ENCODE measurements at places on chromosomes 11 and 22.

DNA sequence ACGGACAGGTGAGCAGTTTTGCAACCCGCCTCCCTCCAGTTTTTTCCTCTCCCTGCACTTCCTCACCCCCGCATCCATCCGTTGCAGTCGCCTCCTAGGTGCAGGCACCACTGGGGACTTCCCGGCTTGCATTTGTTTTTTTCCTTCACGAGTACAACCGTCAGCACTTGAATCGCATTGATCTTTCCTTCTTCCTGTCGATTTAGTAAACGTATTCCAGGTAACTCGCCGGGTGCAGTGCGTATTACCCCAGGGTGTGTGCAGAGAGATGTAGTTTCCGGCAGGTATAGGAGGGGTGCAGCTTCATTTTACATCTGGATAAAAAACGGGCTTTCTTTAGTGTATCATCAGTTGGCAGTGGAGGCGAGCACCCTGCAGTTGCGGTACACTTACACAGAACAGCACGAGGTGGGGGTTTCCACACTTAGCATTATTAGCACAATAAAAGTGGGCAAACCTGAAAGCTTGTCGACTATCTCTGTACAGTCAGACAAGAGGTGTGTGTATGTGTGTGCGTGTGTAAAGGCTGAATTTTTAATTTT lies at the start of gene SORL1-AS1:
TSS of gene SORL1-AS1 (minus strand) at position 359 of the 542 bp plus-strand sequence.
- H3K4me1 ChIP-seq = peaks cover 29% of the 10 kb centered on the region
- H3K4me3 ChIP-seq = peak within 1 kb of the TSS; percentile 86
- no peaks in the 10 kb centered on the region for H3K27me3 ChIP-seq
- no peak for DNase-seq

DNA sequence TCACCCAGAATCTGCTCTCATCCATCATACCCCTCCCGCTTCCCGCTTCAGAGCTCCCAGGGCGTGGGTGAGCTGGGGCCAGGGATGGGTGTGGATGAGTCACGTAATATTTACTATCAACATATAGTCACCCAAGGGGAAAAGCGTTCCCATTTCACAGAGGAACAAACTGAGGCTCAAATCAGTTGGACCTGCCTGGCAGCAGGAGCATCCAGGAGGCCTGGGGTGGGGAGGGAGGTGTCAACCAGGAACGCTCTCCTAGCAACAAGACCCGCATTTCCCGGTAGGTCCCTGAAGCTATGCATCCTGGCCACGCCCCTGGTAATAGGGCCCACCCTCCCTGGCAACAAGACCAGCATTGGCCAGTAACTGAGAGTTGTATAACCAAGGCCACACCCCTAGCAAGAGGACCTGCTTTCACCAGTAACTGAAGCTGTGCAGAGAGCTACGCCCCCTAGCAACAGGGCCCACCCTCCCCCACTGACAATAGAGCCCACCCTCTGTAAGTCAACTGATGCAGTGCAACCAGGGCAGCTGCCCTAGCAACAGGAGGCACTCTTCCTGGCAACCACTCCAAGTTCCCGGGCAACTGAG lies 32.7 kb upstream of the TXNRD2 start:
- H3K36me3 ChIP-seq = peaks cover 17% of the 10 kb centered on the region
- no peak overlapping the region for H3K27ac ChIP-seq
- no peak overlapping the region for H3K4me3 ChIP-seq
- peak; percentile 92 for DNase-seq
- H3K4me1 ChIP-seq = peaks cover 2% of the 10 kb centered on the region

DNA sequence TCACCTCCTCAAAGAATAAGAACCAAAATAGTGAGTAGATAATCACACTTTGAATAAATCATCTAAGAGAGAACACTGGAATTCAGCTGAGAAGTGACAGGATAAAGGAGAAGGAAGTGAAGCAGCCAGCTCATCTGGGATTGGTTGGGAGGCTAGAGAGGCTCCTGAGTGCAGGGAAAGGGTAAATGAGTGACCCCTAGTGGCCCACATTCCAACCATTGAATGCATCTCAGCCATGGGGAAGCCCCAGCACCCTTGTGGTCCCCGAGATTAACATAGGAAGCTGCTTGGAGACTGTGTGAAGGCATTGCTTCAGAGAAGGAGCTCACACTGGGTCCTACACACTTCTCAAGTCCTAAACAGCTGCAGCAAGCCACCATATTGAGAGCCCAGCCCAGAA lies 82.3 kb downstream of the JRKL start:
- H3K4me1 ChIP-seq = no peaks in the 10 kb centered on the region
- H3K27ac ChIP-seq = no peak overlapping the region
- H3K4me3 ChIP-seq = no peak overlapping the region
- H3K36me3 ChIP-seq = no peaks in the 10 kb centered on the region

- H3K4me3 ChIP-seq = no peak overlapping the region
- H3K27ac ChIP-seq = no peak overlapping the region
- DNase-seq = no peak
These were observed 14.8 kb downstream of the CCND1 start for GRCh38 chr11:69655479-69656428.

DNA sequence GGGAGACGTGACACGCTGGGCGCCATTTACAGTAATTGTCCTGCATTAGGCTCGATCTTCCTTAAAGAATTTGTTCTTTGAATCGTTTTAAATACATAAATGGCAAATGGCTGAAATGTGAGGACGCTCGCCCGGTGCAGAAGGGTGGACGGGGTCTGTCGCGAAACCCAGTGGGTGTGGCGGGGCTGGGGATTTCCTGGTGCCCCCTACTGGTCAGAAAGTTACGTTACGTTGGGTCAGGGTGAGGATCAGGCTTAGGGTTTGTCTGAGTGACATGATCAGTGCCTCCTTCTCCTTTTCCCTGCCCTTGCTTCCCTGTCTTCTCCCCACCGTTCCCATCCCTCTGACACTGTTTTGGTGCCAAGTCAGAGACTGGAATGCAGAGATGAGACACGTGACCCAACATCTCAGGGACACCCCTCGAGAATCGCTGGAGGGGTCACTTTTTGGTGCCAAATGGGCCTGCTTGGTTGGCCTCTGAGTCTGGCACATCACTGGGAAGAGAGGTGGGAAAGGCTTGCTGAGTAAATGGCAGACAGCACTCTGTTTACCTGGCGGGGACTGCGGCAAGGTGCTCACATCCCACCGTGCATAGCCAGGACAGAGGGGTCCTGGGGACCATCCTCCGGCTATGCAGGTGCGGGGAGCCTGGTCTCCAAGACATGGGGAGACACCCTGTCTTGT lies 1107.6 kb downstream of the BRD1 start:
- DNase-seq = no peak
- no peak overlapping the region for H3K27ac ChIP-seq
- H3K36me3 ChIP-seq = no peaks in the 10 kb centered on the region

DNA sequence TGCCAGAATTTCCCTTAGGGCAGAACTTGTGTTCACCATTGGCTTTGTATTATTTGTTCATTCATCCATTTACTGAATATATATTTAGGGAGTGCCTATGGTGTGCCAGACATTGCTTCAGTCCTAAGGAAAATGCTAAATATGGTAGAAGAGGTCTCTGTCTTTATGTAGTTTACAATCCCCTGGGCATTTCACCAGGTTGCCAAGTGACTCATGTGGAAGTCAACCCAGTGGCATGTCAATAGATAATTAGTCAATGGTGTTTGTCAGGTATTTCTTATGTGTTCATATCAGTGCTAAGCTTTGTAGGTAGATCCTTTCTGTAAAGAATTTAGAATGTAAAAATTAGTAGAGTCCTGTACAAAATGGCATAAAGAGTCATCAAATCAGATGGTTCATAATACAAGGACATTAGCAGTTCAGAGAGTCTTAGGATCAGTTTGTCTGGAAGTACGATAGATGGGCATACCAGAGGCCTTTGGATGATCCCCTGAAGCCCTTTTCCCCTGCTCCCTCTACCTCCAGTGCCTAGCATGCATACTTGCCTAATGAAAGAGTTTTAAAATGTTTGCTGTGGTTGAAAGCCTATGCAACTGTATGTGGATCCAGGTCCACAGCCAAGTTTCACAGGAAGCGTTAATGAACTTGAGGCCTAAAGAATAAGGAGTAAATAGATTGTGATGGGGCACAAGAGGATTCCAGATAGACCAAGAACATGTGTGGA lies 58.5 kb upstream of the SESN3 start:
- H3K36me3 ChIP-seq = peaks cover 2% of the 10 kb centered on the region
- no peak overlapping the region for H3K4me3 ChIP-seq
- no peaks in the 10 kb centered on the region for H3K27me3 ChIP-seq
- no peak overlapping the region for H3K27ac ChIP-seq
- peaks cover 9% of the 10 kb centered on the region for H3K4me1 ChIP-seq
- DNase-seq = peak; percentile 59

- no peak for DNase-seq
- H3K27ac ChIP-seq = no peak overlapping the region
- H3K4me3 ChIP-seq = no peak overlapping the region
- H3K36me3 ChIP-seq = no peaks in the 10 kb centered on the region
- peaks cover 14% of the 10 kb centered on the region for H3K4me1 ChIP-seq
These were observed 36.5 kb downstream of the NECTIN1 start for GRCh38 chr11:119692540-119692820.

DNA sequence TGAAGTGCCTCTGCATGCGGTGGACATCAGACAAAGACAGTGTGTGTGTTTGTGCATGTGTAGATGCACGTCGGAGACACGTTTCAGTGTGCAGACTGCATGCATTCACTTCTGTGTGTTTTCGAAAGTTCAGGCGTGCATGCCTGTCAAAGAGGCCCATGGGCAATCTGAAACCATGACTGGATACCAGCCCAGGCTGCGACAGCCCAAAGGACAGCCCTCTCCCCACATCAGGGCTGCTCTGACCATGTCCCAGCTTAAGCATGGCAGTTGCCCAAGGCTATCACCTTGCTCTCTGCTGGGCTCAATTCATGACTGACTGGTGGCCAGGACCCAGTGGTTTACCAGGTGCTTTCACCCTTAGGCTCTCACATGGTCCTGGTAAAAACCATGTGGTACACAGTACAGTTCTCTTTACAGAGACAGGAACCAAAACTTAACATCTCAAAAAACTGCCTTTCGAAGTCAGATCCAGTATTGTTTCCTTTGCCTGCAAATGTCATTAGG lies 423.7 kb upstream of the CADM1 start:
- no peak overlapping the region for H3K27ac ChIP-seq
- no peaks in the 10 kb centered on the region for H3K27me3 ChIP-seq
- H3K4me3 ChIP-seq = no peak overlapping the region
- no peak for DNase-seq

- peaks cover 6% of the 10 kb centered on the region for H3K4me1 ChIP-seq
- H3K27ac ChIP-seq = no peak overlapping the region
- no peak for DNase-seq
- H3K36me3 ChIP-seq = no peaks in the 10 kb centered on the region
- H3K4me3 ChIP-seq = no peak overlapping the region
These were observed 927 bp downstream of the PRCP start for GRCh38 chr11:82899186-82899820.

DNA sequence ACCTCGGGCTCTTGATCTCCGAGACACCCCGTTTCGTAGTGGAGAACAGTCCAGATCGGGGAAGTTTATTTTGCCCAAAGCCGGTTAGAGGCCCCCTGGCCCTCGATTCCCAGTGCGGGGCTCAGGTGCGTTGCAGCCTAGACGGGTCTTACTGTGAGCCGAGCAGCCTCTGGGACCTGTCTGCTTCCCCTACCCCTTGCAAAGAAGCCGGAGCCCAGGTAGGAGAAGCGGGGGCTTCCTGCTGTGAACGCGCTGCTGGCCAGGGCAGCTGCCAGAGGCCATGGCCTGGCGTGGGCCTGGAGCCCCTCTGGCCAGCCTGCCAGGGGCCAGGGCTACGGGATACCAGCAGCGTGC lies 621 bp downstream of the TSPO start:
- peaks cover 12% of the 10 kb centered on the region for H3K4me1 ChIP-seq
- no peaks in the 10 kb centered on the region for H3K27me3 ChIP-seq
- DNase-seq = no peak
- no peak overlapping the region for H3K27ac ChIP-seq
- H3K4me3 ChIP-seq = no peak overlapping the region
- no peaks in the 10 kb centered on the region for H3K36me3 ChIP-seq

GRCh38 chr11:130581646-130582045 lies 133.2 kb downstream of the ADAMTS15 start:
- H3K4me1 ChIP-seq = peaks cover 14% of the 10 kb centered on the region
- H3K4me3 ChIP-seq = no peak overlapping the region
- no peaks in the 10 kb centered on the region for H3K36me3 ChIP-seq
- no peak overlapping the region for H3K27ac ChIP-seq

DNA sequence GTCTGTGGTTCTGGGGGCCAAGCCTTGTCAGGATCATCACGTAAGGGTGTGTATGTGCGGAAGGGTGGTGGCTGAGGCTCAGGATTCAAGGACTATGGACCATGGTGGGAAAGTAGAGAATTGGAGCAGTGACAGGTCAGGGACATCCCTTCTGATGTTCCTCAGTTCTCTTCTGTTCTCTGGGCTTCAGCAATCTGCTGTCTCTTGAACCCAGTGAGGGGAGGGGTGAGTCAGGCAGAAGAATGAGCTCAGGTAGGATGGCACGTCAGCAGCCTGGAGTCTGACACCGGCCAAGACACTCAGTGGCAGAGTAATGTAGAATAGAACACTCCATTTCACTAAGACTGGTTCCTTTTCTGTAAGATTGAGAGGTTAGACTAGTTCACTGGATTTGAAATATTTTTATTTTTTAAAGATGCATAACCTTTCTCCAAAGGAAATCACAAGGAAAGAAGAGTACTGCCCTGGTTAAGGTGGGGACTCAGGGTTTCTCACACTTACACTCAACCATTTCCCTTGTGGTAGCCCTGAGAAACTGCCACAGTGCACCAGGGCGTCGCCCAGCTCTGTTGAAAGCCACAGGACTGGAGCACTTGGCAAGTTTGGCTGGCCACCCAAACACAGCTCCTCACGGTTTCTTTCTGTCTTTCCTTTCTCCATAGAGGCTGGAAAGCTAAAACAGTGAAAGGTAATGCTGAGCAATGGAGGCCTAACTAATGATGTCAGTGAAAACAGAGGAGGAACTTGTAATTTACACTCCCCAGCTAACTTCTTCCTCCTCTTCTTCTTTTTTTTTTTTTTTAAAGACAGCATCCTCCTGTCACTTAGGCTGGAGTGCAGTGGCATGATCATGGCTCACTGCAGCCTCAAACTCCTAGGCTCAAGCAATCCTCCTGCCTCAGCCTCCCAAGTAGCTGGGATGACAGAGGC lies 23.1 kb upstream of the MICAL2 start:
- no peaks in the 10 kb centered on the region for H3K36me3 ChIP-seq
- peaks cover 33% of the 10 kb centered on the region for H3K4me1 ChIP-seq
- peak; percentile 77 for DNase-seq
- H3K4me3 ChIP-seq = no peak overlapping the region

GRCh38 chr11:128814856-128815705 lies 52.0 kb downstream of the KCNJ1 start:
- DNase-seq = peak; percentile 25
- no peaks in the 10 kb centered on the region for H3K27me3 ChIP-seq
- no peaks in the 10 kb centered on the region for H3K36me3 ChIP-seq
- peak overlapping the region; percentile 91 for H3K27ac ChIP-seq
- no peak overlapping the region for H3K4me3 ChIP-seq
- H3K4me1 ChIP-seq = peaks cover 8% of the 10 kb centered on the region

- H3K27ac ChIP-seq = no peak overlapping the region
- no peak overlapping the region for H3K4me3 ChIP-seq
- H3K36me3 ChIP-seq = peaks cover 32% of the 10 kb centered on the region
These were observed 7.1 kb downstream of the ACAD8 start for GRCh38 chr11:134260503-134260902.

GRCh38 chr22:40309631-40310030 lies 36.7 kb upstream of the ADSL start:
- H3K4me1 ChIP-seq = no peaks in the 10 kb centered on the region
- no peak overlapping the region for H3K27ac ChIP-seq
- no peaks in the 10 kb centered on the region for H3K27me3 ChIP-seq
- no peak overlapping the region for H3K4me3 ChIP-seq
- peaks cover 12% of the 10 kb centered on the region for H3K36me3 ChIP-seq
- no peak for DNase-seq

- no peaks in the 10 kb centered on the region for H3K27me3 ChIP-seq
- no peak overlapping the region for H3K27ac ChIP-seq
- no peak for DNase-seq
- no peak overlapping the region for H3K4me3 ChIP-seq
- no peaks in the 10 kb centered on the region for H3K4me1 ChIP-seq
These were observed 8.9 kb downstream of the MTMR2 start for GRCh38 chr11:95915051-95915450.
